Astrocyte of the hippocampus (primary cell): ENCODE measurements at places on chromosomes 11 and 22.

DNA sequence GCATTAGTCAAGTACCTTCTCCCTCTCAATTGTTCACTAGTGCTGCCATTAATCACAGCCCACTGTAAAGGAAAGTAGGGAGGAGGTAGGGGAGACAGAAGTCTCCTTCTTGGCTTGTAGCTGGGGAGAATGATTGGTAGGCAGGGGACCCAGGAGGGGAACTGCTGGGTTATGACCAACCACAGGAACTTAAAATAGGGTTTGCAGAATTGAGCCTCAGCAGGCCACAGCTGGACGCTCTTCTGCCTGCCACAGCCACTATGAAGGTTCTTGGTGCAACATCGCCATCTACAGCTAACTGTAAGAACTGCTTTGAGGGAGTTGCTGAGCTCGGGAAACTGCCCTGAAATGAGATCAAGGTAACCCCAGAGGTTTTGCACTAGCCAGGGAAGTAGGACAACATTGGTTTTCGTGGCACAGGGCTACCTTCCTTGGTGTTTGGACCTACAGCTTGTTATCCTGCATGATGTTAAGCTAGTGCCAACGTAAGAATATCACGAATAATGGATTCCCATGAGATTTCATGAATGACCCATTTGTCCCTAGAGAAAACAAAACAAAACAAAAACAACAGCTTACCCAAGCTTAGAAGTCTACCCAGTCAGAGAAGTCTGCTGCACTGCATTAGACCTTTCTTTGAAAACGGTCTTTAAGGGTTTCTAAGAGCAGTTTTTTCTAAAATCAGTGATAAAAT, 787.1 kb upstream of the API5 start:
- DNase-seq, result peak; percentile 89

DNA sequence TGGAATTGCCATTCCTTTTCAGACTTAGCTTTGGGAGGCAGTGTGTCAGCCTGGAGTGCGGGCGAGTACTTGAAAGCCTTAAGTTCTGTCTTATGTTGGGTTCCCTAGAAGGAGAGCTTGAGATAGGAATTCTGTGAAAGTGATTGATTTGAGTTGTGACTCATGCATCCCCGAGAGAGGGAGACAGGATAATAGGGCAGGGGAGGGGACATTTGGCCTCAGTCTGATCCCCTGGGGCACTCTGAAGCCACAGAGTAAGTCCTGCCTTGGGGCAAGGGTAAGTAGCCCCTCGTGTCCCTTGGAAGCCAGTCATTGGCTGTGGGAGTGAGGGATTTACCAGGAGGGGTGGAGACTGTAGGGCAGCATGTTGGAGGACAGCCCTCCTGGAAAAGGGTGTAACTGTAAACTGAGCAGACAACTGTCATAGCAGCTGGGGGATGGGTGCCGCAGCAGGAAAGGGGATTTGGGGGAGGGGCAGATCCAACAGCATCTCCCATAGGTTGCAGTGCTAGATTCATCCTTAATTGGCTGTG, 44.0 kb downstream of the KIAA1671 start:
- peak; percentile 76 for DNase-seq

GRCh38 chr22:39710380-39711150, 140.0 kb downstream of the CACNA1I start:
- DNase-seq, result no peak

- DNase-seq, result no peak
Observed at GRCh38 chr22:41501209-41501608, 32.3 kb downstream of the ACO2 start.

DNA sequence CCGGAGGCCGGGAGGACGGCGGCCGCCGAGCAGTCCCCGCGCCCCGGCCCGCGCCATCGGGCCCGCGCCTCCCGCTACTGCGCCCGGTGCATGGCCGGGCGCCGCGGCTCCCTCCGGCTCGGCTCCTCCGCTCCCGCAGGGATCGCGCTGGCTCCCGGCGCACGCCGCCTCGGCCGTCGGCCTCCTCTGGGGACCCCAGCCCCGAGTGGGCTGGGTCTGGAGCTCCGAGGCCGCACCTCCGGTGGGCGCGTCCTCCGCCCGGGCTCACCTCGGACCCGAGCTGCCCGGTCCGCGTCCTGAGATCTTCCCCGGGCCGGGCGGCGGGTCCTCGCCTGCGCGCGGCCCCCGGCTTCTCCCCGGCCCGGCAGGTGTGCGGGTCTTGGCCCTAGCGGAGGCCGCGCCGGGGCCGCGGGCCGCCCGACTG, 251 bp downstream of the SHISA8 start:
- DNase-seq, result no peak

GRCh38 chr11:2588809-2589537, 110.8 kb downstream of the KCNQ1OT1 start:
- no peak for DNase-seq

GRCh38 chr11:63737718-63738117, 30.9 kb downstream of the ZFTA start:
- no peak for DNase-seq

GRCh38 chr11:107385361-107385981, 72.2 kb downstream of the CWF19L2 start:
- DNase-seq, result peak; percentile 14

DNA sequence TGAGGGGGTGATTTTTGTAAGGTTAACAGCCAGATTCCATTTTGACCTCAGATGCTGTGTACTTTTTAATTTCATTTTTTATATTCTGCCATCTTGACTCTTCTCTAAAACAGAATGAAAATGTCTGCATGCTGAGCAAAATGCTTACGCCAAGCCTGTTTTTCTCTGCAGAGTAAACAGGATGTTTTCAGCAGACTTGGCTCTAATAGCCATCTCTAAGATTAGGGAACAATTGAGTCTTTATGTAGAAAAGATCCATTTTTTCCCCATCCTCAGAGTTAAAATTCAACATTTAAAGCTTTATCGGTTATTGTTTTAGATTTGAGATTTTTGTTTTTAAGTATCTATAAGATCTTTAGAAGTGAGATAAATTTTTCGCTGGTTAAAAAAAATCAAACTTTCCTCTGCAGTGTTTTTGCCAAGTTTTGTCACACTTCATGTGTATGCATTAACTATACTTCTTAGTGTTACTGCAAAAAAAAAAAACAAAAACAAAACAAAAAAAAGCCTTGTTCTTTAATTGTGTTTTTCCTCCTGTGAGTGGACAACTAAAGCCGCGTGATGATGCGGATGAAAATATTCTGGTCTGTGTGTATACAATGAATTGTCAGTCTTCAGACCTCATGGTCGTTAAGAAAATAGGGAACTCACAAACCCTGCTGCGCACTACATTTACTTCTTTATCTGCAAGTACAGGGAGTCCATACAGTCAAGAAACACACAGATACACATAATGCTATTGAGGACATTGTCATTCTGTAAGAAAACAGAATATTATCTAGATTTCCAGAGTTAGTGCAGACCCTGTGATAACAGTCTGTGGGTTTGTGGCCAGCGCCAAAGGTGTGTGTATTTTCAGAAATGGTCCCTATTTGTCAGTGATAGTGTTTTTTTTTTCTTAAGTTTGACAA, 17.5 kb upstream of the ADSL start:
- DNase-seq, result no peak

GRCh38 chr11:123822599-123822998, 16.4 kb upstream of the OR6M1 start:
- DNase-seq, result no peak

- DNase-seq, result no peak
Observed at GRCh38 chr22:25054943-25055511, 102.5 kb downstream of the KIAA1671 start.

GRCh38 chr11:32006799-32007388, 84.0 kb upstream of the RCN1 start:
- peak; percentile 76 for DNase-seq

DNA sequence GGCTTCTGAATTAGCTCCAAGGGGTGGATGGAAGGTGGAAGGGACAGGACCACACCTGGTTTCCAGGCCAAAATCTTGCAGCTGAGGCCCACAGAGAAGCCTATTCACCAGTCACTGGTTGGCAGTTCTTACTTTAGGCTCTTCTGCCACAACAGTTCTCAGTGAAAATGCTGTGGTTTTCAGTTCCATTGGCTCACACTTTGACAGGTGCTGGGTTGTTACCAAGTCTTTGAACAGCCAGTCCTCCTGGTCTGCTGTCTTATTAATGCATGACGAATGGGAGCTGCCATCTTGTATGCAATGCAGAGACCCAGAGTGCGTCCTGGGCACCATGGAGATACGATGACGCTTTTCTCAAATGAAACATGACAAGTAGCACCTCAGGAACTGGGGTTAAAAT, 232.0 kb upstream of the ZBED5 start:
- DNase-seq, result no peak

- DNase-seq, result peak; percentile 60
Observed at GRCh38 chr11:106398502-106399075, 321.1 kb downstream of the AASDHPPT start.

- peak; percentile 55 for DNase-seq
Observed at GRCh38 chr11:131240421-131240820, 130.0 kb upstream of the NTM start.

DNA sequence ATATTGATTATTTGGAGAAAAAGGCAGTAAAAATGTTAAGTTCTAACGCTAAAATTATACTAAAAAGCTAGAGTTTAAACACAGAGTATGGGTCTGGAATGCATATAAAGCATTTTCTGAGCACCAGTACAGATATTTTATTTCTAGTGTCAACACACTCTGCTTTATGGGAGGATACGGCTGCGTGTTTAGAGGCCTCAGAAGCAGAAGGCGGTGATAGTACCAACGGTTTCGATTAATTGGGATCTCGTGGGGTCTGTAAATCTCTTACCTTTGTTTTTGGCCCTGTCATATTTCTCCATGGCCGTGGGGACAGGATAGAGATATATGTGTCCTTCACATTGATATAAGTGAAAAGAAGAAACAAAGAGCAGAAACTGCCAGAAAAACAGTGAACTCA, 206.8 kb upstream of the NTM start:
- DNase-seq, result no peak

GRCh38 chr22:41330169-41330568, 28.8 kb downstream of the ZC3H7B start:
- no peak for DNase-seq

DNA sequence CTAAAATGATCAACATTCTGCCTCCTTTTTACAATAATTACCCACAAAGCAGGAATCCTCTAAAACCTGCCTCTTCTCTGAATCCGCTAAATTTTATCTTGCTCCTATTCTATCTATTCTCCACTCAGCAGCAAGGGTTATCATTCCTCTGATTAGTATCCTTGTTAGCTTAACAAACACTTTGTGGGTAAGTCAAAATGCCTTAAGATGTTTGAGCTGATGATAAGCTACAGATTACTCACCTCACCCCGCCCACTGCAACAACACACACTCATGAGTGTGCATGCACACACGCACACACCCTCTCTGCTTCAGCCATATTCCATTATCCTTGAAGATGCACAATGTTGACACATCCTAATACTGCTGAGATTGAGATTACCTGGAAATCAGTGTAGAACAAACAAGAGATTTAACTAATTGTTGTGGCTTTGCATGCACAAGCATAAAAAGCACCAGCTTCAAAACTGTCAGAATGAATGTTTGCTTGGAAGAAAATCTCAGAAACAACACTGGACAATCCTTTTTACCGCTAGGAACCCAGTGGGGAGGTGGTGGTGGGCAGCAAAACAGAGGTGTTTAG, 130.9 kb downstream of the BBOX1 start:
- DNase-seq, result no peak

- no peak for DNase-seq
Observed at GRCh38 chr11:93407777-93408401, 77.3 kb downstream of the DEUP1 start.

DNA sequence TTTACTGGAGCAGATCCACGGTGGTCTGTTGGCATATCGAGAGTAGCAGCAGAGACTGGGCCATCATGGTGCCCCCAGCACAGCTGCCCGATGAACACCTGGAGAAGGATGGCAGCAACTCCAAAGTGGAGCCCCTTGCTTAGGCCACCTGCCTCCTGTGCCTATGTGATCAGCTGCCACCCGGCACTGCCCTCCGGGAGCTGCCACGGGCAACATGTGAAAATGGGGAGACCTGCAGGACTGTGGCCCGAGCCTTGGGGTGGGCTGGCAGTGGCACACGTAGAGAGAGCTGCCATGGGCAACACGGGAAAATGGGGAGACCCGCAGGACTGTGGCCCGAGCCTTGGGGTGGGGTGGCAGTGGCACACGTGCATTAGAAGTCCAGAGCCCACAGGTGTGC, 3.1 kb downstream of the FXYD2 start:
- DNase-seq, result no peak

DNA sequence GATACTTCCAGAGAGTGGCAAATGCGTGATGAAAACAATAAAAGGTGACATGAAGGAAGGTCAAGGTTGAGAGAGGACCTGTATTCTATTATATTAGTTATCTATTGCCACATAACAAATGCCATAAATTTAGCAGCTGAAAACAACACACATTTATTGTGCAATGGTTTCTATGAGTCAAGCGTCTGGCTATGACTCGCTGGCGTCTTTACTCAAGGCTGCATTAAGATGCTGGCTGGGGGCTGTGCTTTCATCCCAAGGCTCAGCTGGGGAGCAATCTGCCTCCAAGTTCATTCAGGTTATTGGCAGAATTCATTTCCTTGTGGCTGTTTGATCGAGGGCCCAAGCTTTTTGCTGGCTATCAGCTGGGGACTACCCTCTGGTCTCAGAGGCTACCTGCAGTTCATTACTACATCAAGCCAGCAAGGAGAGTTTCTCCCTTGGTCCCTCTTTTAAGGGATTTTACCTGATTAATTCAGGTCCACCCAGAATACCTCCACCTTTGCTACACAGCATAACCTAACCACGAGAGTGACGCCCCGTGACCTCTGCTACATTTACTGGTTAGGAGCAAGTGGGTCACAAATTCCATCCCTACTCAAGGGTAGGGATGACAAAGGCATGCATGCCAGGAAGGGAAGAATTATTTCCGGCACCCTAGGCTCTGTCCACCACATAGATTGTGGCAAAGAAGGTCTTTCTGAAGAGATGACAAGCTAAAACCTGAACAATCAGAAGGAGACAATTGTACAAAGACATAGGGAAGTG, 549.1 kb downstream of the MN1 start:
- peak; percentile 68 for DNase-seq

- DNase-seq, result peak; percentile 53
Observed at GRCh38 chr11:43578346-43579170, 102.0 kb upstream of the HSD17B12 start.

GRCh38 chr11:30533445-30533947, 52.7 kb downstream of the MPPED2 start:
- no peak for DNase-seq

- DNase-seq, result no peak
Observed at GRCh38 chr11:117197006-117197405, 2.2 kb upstream of the TAGLN start.

DNA sequence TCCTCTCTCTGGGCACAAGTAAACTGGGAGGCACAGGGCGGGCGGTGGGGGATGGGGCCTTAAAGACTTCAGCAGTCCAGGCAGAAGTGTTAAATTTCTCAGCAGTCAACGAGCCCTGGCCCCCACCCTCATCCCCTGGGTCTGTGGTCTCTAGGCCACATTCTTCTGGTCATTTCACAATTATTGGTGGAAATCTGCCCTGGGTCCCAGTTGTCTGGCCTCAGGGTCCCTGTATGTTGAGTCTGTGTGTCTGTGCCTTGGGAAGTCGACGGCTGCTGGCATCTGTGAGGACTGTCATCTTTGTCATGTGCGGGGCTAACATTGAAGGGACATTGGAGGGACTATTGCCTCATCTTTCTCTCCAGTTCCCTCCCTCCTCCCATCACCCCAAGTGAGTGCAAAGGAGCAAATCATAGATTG, 1.7 kb downstream of the TSPAN18 start:
- DNase-seq, result peak; percentile 33

GRCh38 chr22:39214006-39214382, 30.8 kb downstream of the PDGFB start:
- no peak for DNase-seq
